Airway epithelial cell (primary cell): ENCODE measurements at places on chromosomes 12 and 14. TPM values are rescaled to one million over a fixed set of nuclear protein-coding genes. Genes with fewer than 3 reads are reported as not detected.

NUP37 gene
- 39.7 and 49.9 TPM in 2 replicates for total RNA-seq

OR4Q2 gene
- not detected in 2 replicates for total RNA-seq

MYF6 gene
- not detected in 2 replicates for total RNA-seq

RGS6 gene
- total RNA-seq: not detected in 2 replicates

PLEKHG7 gene
- not detected in 2 replicates for total RNA-seq

OR4E2 gene
- not detected in 2 replicates for total RNA-seq

OR4K14 gene
- total RNA-seq: not detected in 2 replicates

ANO4 gene
- total RNA-seq: 1.3 and 1.4 TPM in 2 replicates

GUCY2C gene
- total RNA-seq: not detected in 2 replicates

APOF gene
- total RNA-seq: not detected in 2 replicates

MYBPC1 gene
- not detected in 2 replicates for total RNA-seq

RAD51AP1 gene
- 16.6 and 19.5 TPM in 2 replicates for total RNA-seq

TAS2R8 gene
- not detected in 2 replicates for total RNA-seq

RNASE1 gene
- 1.1 and 1.5 TPM in 2 replicates for total RNA-seq

ESPL1 gene
- 9.4 and 12.3 TPM in 2 replicates for total RNA-seq
